ENCODE measurements at places on chromosomes 4 and X.
A peak's percentile ranks its signal among the peaks of the same experiment; 100 is the strongest.

DNA sequence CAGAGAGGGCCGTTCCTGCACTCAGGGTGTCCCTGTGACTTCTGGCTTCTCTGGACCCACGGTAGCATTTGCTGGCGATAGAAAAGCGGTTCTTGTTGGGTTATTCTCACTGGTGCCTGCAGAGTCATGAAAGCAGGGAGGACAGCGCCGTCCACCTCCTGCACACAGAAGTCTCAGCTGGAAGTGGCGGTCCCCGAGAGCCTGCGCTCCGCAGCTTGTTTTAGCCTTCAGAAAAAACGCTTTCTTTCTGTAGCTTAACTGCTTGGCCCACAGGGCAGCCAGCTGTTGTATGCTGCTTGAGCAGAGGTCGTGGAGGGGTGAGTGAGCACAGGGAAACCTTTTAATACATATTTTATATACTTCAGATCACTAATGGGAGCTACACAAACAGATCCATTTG is 400.7 kb upstream of the FAT1 start:
- peak; percentile 62 for DNase-seq

DNA sequence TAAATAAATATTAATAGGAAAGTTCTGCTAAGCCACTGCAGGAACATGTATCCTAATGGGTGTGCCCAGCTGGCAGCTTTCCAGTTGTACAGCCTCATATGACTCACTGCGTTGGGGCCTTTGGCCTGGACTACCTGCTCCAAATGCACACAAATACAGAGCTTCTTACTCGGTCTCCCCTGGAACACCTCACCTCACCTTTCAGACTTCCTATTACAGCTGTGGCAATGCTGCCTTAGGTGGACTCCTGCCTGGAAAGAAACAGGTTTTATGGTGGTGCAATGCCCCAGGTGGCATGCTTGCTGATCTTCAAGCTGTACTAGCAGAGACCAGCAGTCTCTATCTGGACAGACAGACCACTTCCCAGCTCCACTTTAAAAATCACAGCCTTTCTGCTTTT is 85.7 kb upstream of the EXOC1L start:
- DNase-seq, result peak; percentile 7

DNA sequence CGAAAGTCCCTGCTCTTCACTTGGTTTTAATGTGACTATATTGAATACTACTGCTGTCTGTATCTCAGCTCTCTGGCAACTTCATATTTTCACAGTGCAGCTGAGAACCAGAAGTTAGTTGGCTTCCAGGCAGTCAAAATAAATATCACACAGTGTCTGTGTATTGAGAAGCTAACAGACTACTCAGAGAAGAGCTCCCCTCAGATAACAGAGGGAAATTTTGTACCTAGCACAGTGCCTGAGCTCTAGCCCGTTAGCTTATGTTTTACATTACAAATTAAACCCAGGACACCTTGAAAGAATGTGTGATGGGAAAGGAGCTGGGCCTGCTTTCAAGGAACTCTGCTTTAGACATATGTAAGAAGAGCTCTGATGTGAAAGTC is 22.7 kb downstream of the JADE1 start:
- no peak for DNase-seq

GRCh38 chrX:24494647-24495075 is 29.6 kb downstream of the PDK3 start:
- DNase-seq, result peak; percentile 36

- no peak for DNase-seq
Measured at GRCh38 chrX:9848718-9849479, 62.7 kb downstream of the SHROOM2 start.

- DNase-seq, result peak; percentile 17
Measured at GRCh38 chr4:11106759-11107158, 321.9 kb downstream of the HS3ST1 start.

GRCh38 chr4:173332963-173333657 is 1.0 kb downstream of the HMGB2 start:
- DNase-seq, result no peak

DNA sequence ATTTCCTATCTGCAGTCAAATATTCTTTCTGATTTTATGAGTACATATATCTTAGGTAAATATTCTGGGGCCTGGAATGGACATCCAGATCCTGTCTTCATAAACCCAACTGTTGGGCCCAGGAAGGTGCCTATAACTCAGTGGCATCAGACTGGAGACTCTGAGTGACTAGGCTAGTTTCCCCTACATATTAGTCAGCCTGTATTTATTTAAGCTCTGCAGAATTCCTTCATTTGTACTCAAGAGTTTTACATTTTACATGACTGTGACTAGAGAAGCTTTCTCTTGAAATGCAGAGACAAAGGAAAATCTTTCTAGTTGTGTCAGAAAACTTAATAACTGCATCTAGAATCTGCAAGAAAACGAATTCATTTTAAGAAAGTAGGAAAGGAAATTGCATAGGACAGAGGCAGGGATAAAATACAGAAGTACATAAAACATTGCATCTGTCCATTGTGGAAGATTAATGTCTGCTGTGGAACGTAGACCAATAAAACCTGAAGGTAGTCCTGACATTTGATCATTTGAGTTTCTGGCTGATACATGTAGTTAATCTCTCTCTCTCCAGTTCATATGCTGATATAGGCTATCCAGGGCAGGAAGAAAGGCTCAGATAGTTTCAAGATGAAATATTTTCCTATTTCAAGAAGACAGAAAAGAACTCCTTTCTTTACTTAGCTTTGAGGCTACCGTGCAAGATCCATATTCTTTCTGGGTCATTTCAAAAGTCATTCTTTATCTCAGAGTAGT is 78.2 kb downstream of the OPHN1 start:
- no peak for DNase-seq

DNA sequence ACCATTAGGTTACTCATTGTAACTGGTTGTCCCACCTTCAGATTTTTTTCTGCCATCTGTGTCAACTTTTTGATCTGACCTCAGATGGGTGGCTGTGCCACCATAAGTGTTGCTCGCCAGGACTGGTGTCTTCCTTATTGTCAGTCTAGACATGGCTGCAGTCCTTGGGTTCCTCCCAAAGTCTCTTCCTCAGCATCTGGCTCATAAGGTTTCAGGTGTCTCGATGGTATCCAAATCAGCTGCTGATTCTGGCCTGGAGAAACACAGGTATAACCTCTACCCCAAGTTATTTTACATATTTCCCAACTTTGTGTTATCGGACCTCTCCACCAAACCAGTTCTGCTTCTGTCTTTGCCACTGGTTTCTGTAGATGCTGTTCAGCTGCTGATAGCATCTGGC is 158.5 kb downstream of the ZNF518B start:
- DNase-seq, result no peak

- no peak for DNase-seq
Measured at GRCh38 chr4:141815646-141816045, 179.3 kb downstream of the IL15 start.

All from muscle of arm (tissue), 14 donors.